Smooth muscle cell of trachea (primary cell): ENCODE measurements at places on chromosomes 7 and 10. TPM values are rescaled to one million over a fixed set of nuclear protein-coding genes. Genes with fewer than 3 reads are reported as not detected.

Gene IGF2BP3
- total RNA-seq: 32.0 and 35.1 TPM in 2 replicates

Gene GLI3
- total RNA-seq: 6.9 and 9.3 TPM in 2 replicates

Gene COL26A1
- total RNA-seq: not detected in 2 replicates

Gene DOCK1
- 86.0 and 108 TPM in 2 replicates for total RNA-seq

Gene MMD2
- not detected in 2 replicates for total RNA-seq

Gene VSTM4
- 8.7 and 11.1 TPM in 2 replicates for total RNA-seq

Gene ADAP1
- 0.44 and 2.6 TPM in 2 replicates for total RNA-seq

Gene SUN3
- not detected in 2 replicates for total RNA-seq

Gene SVIL
- total RNA-seq: 87.1 and 261 TPM in 2 replicates

Gene RBP3
- not detected in 2 replicates for total RNA-seq

Gene LBX1
- total RNA-seq: not detected in 2 replicates

Gene BCAP29
- total RNA-seq: 34.6 and 67.5 TPM in 2 replicates

Gene ENKUR
- under 0.01 TPM in 1 of 2 replicates, not detected in the other for total RNA-seq

Gene SLC26A4
- 0.33 and 1.7 TPM in 2 replicates for total RNA-seq

Gene FAM13C
- 2.5 and 3.3 TPM in 2 replicates for total RNA-seq

Gene THAP5
- total RNA-seq: 15.5 and 17.9 TPM in 2 replicates

Gene GIMAP8
- total RNA-seq: 0.15 TPM in 1 of 2 replicates, not detected in the other

Gene RAMP3
- 0.58 and 1.8 TPM in 2 replicates for total RNA-seq
